ENCODE measurements at places on chromosomes 4 and X. TPM values are rescaled to one million over a fixed set of nuclear protein-coding genes. Genes with fewer than 3 reads are reported as not detected.

DMP1 gene
- not detected for total RNA-seq

TBX22 gene
- not detected for total RNA-seq

GEMIN8 gene
- total RNA-seq = 7.7 TPM

FGFR3 gene
- 118 TPM for total RNA-seq

TXK gene
- 0.48 TPM for total RNA-seq

MAGED4 gene
- 0.48 TPM for total RNA-seq

PABPC1L2B gene
- total RNA-seq = not detected

Data from tracheal epithelial cell (primary cell).